ENCODE measurements at places on chromosomes 13 and 19. TPM values are rescaled to one million over a fixed set of nuclear protein-coding genes. Genes with fewer than 3 reads are reported as not detected.

SEMA6B gene
- total RNA-seq, result 6.5 TPM

EID2 gene
- total RNA-seq, result 14.6 TPM

LAIR1 gene
- total RNA-seq, result 32.0 TPM

CGB5 gene
- total RNA-seq, result not detected

GJB6 gene
- not detected for total RNA-seq

PRR22 gene
- total RNA-seq, result 1.5 TPM

LILRA1 gene
- total RNA-seq, result 0.27 TPM

COMP gene
- 1.8 TPM for total RNA-seq

PRODH2 gene
- not detected for total RNA-seq

ZNF582 gene
- total RNA-seq, result 5.5 TPM

SSC5D gene
- total RNA-seq, result 3.3 TPM
